ENCODE measurements at places on chromosomes 7 and 10.

GRCh38 chr7:115779561-115779960 is 251.0 kb downstream of the TFEC start:
- no peak for DNase-seq

GRCh38 chr7:133961724-133962123 is 165.4 kb upstream of the LRGUK start:
- no peak for DNase-seq

DNA sequence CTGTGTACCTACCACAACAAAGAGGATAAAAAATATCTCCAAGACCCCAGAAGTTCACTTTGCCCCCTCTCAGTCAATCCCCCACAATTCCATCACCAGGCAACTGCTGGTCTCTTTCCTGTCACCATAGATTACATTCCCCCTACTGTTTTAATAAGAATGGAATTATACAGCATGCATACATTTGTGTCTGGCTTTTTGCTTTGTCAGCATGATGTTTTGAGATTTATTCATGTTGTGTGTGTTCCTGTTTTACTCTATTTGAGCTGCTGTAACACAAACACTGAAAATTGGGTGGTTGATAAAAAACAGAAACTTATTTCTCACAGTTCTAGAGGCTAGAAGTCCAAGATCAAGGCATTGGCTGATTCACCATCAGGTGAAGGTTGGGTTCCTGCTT is 214.5 kb upstream of the IGFBP3 start:
- DNase-seq: no peak

GRCh38 chr7:85061456-85061855 is 125.4 kb downstream of the SEMA3D start:
- no peak for DNase-seq

- no peak for DNase-seq
Observed at GRCh38 chr7:156907656-156908055, 14.7 kb upstream of the LMBR1 start.

GRCh38 chr10:17533731-17534130 is 79.3 kb upstream of the ST8SIA6 start:
- no peak for DNase-seq

GRCh38 chr7:31345421-31345820 is 4.9 kb upstream of the NEUROD6 start:
- no peak for DNase-seq

DNA sequence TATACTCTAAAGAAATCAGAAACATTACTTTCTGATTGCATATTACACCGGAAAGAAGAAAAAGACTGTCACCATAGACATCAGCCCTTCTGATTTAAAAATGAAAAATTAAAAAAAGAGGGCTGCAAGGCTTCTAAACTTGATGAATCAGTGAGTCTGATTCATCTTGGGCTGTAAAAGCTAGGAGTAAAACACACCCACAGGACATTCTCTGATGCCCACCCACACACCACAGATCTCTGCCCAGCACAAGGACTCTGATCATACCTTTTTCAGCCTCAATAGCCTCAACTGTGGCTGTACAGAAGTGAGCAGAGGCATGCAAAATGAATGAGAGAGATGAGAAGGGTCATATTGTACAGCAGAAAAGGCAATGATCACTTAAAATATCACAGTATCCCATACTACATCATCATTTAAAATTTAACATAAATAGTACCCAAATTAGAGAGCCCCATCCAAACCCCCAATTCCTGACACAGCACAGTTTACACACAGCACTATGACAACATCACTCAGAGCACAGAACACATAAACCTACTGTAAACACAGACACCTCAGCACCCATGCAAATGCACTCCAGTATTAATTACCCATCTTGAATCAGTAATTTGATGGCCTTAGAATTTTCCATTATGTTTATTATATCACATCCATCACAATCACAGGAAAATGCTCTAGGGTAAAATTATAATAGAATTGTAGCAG is 6.4 kb upstream of the MSS51 start:
- DNase-seq: no peak

DNA sequence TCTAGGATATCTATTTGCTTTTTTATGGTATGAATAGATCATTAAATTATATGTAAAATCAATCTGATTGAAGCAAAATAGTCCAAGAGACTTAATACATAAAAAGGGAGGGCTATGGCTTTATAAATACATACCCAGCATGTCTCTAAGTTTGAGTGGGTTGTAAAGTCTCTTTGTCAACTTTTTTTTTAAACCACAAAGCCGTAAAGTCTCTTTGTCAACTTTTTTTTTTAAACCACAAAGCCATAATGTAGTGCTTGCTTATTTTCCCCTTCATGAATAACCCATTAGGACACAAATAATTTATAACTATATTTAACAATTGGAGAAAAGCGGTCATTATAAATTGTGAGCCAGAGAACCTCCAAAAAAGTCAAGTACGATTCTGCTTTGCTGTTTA is 5.7 kb downstream of the HECTD2 start:
- no peak for DNase-seq

Data from right hindlimb (tissue), 1 donor.